ENCODE measurements at places on chromosomes 12 and 14. TPM values are rescaled to one million over a fixed set of nuclear protein-coding genes. Genes with fewer than 3 reads are reported as not detected.

- H3K4me3 ChIP-seq, result no peak overlapping the region
- no peaks in the 10 kb centered on the region for H3K36me3 ChIP-seq
- peak; percentile 39 for DNase-seq
- no peak overlapping the region for H3K27ac ChIP-seq
- peaks cover 9% of the 10 kb centered on the region for H3K4me1 ChIP-seq
These were observed 58.0 kb downstream of the LGMN start for GRCh38 chr14:92690171-92691011.

GALNT16 gene
- total RNA-seq, result 6.3 TPM

DNA sequence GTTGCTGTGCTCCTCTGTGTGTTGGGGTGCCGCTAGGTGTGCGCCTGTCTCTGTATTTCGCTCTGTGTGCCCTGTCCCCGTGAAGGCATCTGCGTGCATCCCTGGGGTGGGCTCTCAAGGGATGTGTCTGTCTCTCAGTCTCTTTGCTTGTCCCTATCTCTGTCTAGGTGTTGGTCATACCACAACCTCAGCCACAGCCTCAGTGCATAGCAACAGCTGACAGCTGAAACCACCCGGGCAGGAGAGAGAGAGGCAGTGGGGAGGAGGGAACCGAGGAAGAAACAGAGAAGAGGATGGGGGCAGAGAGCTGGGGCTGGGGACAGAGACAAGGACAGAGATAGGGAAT lies 953 bp upstream of the NXPH4 start:
- peaks cover 11% of the 10 kb centered on the region for H3K4me1 ChIP-seq
- no peak overlapping the region for H3K4me3 ChIP-seq
- H3K36me3 ChIP-seq, result no peaks in the 10 kb centered on the region
- peaks cover 49% of the 10 kb centered on the region for H3K27me3 ChIP-seq
- no peak for DNase-seq

- H3K27ac ChIP-seq, result no peak overlapping the region
- no peaks in the 10 kb centered on the region for H3K27me3 ChIP-seq
- no peaks in the 10 kb centered on the region for H3K4me1 ChIP-seq
- DNase-seq, result no peak
- H3K4me3 ChIP-seq, result no peak overlapping the region
These were observed 107.6 kb upstream of the SYT1 start for GRCh38 chr12:78756936-78757335.

DNA sequence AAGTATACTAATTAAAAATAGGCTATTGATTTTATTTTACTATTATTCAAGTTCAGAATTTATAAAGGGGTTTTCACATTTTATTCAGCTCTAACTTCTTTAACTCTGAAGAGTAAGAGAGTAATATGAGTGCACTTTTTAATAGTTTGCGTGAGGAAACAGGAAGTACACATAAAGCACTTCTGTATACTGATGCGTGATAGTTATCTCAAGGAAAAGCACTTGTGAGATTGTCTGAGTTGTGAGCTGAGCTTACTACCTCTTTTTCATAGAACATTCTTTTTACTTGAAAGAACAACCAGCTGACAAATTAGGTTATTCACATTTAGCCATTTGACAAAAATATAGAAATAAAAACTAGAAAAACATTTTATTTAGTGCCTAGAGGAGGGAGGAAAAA lies 1.9 kb downstream of the RAD51AP1 start:
- no peaks in the 10 kb centered on the region for H3K4me1 ChIP-seq
- no peaks in the 10 kb centered on the region for H3K27me3 ChIP-seq
- peaks cover 3% of the 10 kb centered on the region for H3K36me3 ChIP-seq
- no peak overlapping the region for H3K27ac ChIP-seq
- DNase-seq, result no peak

GRCh38 chr14:65846196-65846868 lies 433.8 kb downstream of the FUT8 start:
- no peak for DNase-seq
- H3K27ac ChIP-seq, result no peak overlapping the region
- H3K36me3 ChIP-seq, result no peaks in the 10 kb centered on the region
- H3K27me3 ChIP-seq, result no peaks in the 10 kb centered on the region

- H3K27me3 ChIP-seq, result no peaks in the 10 kb centered on the region
- no peak overlapping the region for H3K4me3 ChIP-seq
- no peak for DNase-seq
- H3K4me1 ChIP-seq, result peaks cover 36% of the 10 kb centered on the region
These were observed 9.4 kb downstream of the INF2 start for GRCh38 chr14:104698688-104699425.

GRCh38 chr12:115132905-115133304 lies 448.9 kb upstream of the TBX3 start:
- H3K27me3 ChIP-seq, result no peaks in the 10 kb centered on the region
- H3K27ac ChIP-seq, result no peak overlapping the region
- H3K4me1 ChIP-seq, result peaks cover 6% of the 10 kb centered on the region

DNA sequence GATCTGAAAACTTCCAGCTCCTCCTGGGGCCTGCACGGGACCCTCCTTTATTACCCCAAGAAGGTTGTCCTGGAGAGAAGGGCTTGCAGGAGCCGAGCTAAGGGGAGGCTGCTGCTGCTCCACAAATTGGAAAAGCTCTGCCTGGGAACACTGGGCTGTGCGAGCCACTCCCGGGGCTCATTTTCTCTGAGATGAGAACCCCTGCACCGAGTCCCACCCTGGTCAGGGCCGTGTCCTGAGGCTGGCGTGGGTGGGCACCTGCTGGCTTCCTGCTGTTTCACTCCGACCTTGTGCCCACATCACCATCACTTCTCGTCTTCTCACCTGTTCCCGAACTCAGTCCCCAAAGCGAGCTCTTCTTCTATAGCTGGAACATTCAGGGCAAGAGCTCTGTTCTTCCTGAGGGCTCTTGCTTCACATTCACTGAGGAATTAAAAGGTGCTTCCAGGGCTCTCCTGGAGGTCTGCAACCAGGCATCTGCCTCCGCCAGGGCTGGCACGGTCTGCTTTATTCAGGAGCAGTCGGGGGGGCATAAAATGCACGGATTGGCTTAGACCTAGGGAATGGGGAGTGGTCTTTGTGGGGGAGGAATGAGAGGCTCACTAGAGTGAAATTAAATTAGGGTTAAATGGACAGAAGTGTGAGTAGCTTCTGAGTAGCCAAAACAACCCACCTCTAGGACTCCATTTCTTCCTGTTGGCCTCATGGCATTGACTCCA lies 98.5 kb downstream of the ADGRD1 start:
- no peaks in the 10 kb centered on the region for H3K36me3 ChIP-seq
- no peak overlapping the region for H3K27ac ChIP-seq
- no peaks in the 10 kb centered on the region for H3K27me3 ChIP-seq
- H3K4me1 ChIP-seq, result no peaks in the 10 kb centered on the region
- no peak overlapping the region for H3K4me3 ChIP-seq

DNA sequence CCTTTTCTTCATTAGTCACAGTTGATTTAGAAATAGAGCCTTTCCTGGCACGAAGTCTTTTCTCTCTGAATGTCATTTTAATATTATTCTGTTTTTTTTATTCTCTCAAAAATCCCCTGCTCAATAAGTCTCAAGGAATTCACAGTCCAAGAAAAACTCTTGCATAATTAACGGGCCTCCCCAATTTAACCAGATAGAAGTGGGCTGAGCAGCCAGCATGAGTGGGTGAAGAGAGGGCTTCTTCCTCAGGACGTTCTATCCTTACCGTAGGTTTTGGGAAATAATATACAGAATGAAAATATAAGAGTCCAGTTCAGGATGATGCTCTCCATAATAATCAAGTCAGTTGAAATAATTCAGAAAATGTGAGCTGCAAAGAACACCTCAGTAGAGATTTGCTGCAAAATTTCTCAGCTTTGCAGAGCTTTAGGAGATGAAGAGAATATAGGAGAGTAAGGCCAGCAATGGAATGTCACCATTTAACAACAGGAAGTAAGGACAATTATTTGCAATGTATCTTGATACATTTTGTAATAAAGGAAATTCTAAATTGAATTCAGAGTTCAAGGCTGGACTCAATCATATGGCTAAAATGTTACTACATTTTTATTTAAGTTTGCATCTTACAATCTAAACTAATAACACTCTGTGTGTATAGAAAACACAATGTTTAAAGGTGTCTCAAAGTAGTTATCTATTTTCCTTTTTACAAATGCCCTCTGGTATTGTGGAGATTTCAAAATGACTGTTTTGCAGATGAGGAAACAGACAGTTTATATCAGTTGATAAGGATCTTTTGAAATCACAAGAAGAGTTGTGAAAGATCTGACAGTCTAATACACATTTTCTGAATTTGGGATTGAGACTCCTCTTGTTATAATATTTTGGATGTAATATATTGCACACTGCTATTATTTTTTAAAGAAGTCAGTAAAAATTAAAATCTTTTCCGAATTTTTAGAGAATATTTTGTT lies 1724.1 kb upstream of the SEL1L start:
- no peaks in the 10 kb centered on the region for H3K36me3 ChIP-seq
- DNase-seq, result no peak
- H3K27ac ChIP-seq, result no peak overlapping the region
- H3K27me3 ChIP-seq, result no peaks in the 10 kb centered on the region
- H3K4me3 ChIP-seq, result no peak overlapping the region

DNA sequence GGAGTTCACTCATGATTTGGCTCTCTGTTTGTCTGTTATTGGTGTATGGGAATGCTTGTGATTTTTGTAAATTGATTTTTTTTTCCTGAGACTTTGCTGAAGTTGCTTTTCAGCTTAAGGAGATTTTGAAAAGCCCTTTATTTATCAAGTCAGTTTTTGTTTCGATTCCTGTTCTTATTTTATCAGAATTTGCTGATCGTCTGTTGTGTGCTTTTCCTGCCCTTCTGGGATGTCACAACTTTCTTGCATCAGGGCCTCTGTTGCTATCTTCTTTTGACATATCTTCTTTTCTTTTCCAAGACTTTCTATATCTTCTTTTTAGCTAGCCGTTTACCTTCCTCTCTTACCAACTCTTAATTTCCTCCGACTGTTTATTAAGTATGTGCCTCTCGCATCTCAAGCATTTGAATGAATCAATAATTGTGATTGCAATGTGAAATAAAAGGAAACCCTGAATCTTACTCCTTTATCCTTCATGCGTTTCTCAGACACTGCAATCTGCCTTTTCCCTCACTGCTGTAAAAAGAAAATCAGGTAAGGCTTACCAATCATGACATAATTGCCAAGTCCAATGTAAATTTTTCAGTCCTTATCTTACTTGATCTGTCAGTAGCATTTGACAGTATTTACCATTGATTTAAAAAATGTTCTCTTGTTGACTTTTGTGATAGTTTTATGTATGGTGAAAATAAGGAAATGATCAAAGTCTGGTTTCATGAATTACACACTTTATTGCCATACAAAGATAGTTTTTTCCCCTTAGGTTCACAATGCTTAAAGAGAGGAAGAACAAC lies 53.0 kb downstream of the ETNK1 start:
- H3K27ac ChIP-seq, result no peak overlapping the region
- H3K27me3 ChIP-seq, result no peaks in the 10 kb centered on the region
- no peak overlapping the region for H3K4me3 ChIP-seq
- H3K4me1 ChIP-seq, result peaks cover 6% of the 10 kb centered on the region
- no peak for DNase-seq

- peaks cover 7% of the 10 kb centered on the region for H3K4me1 ChIP-seq
- no peak overlapping the region for H3K27ac ChIP-seq
- no peaks in the 10 kb centered on the region for H3K27me3 ChIP-seq
These were observed 12.9 kb downstream of the DYRK2 start for GRCh38 chr12:67661311-67662021.

DNA sequence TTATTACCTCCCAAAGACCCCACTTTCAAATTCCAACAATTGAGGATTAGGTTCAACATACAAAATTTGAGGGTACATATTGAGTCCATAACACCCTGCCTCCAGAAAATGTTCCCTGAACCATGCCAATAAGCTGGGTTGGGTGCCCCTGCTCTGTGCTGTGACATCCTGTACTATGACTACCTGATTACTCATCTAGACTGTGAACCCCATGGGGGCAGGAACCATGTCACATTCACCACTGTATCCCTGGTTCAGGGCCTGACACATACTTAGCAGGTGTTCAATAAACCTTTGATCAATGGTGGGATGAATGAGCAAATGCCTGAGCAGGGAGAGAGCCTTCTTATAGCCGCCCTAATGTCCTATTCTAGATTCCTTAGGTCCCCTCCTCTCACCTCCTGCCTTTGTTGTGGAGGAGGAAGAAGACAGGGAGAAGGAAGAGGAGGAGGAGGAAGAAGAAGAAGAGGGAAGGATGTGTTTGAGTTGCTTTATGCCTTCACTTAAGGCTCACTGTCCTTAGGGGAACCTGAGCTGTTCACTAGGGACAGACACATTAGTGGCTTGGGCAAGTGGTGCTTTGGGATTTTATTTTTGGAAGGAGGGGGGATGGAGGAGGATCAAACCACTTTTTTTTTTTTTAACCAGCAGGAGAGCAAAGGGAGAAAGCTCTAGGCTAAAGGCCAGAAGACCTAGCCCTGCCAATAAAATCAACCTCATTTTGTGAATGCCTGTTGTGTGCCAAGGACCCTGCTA lies 21.3 kb downstream of the GPR68 start:
- H3K4me3 ChIP-seq, result no peak overlapping the region
- no peak overlapping the region for H3K27ac ChIP-seq
- DNase-seq, result no peak
- H3K4me1 ChIP-seq, result peaks cover 16% of the 10 kb centered on the region
- H3K27me3 ChIP-seq, result no peaks in the 10 kb centered on the region

- peaks cover 8% of the 10 kb centered on the region for H3K4me1 ChIP-seq
- H3K4me3 ChIP-seq, result no peak overlapping the region
- H3K36me3 ChIP-seq, result peaks cover 24% of the 10 kb centered on the region
- no peak for DNase-seq
- H3K27me3 ChIP-seq, result no peaks in the 10 kb centered on the region
These were observed 34.3 kb downstream of the KTN1 start for GRCh38 chr14:55614304-55614703.

PLCZ1 gene
- not detected for total RNA-seq

PLXNC1 gene
- 6.9 TPM for total RNA-seq

- peak overlapping the region; percentile 92 for H3K4me3 ChIP-seq
- H3K4me1 ChIP-seq, result peaks cover 7% of the 10 kb centered on the region
- no peaks in the 10 kb centered on the region for H3K27me3 ChIP-seq
- H3K27ac ChIP-seq, result peak overlapping the region; percentile 99
These were observed 775 bp downstream of the GABARAPL1 start for GRCh38 chr12:10213168-10214135.

MLH3 gene
- 12.9 TPM for total RNA-seq

FAM222A gene
- total RNA-seq, result 1.2 TPM

NTF3 gene
- total RNA-seq, result 8.9 TPM

- H3K36me3 ChIP-seq, result no peaks in the 10 kb centered on the region
- DNase-seq, result peak; percentile 9
- no peaks in the 10 kb centered on the region for H3K4me1 ChIP-seq
- no peaks in the 10 kb centered on the region for H3K27me3 ChIP-seq
These were observed 624.4 kb downstream of the KCNH5 start for GRCh38 chr14:62420847-62421246.

DNA sequence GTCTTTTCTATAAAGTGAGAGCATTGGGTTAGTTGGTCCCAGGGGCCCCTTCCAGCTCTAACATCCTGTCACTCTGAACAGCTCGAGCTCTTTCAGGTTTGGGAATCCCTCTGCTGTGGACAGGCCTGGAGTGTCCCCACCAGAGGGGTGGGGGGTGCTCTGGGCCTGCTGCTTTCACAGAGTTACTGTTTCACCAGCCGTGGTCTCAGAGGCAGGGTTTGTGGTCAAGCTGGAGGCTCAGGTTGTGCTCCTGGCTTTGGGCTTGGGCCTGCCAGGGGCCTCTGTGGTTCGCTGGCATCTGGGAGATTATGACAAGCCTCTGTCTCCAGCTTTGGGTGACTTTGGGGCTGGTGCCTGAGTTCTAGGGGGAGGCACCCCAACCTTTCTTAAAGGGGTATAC lies 59.6 kb downstream of the FBXL14 start:
- H3K36me3 ChIP-seq, result no peaks in the 10 kb centered on the region
- H3K27ac ChIP-seq, result no peak overlapping the region
- H3K4me3 ChIP-seq, result no peak overlapping the region
- H3K4me1 ChIP-seq, result peaks cover 27% of the 10 kb centered on the region
- DNase-seq, result no peak
- peaks cover 10% of the 10 kb centered on the region for H3K27me3 ChIP-seq

GRCh38 chr12:93699271-93700145 lies 22.3 kb downstream of the CRADD start:
- H3K27me3 ChIP-seq, result no peaks in the 10 kb centered on the region
- H3K27ac ChIP-seq, result peak overlapping the region; percentile 94
- peak; percentile 96 for DNase-seq
- H3K36me3 ChIP-seq, result no peaks in the 10 kb centered on the region
- H3K4me3 ChIP-seq, result peak overlapping the region; percentile 15

All from astrocyte (in vitro differentiated cells and primary cell).